ENCODE measurements at places on chromosomes 2 and 18.

DNA sequence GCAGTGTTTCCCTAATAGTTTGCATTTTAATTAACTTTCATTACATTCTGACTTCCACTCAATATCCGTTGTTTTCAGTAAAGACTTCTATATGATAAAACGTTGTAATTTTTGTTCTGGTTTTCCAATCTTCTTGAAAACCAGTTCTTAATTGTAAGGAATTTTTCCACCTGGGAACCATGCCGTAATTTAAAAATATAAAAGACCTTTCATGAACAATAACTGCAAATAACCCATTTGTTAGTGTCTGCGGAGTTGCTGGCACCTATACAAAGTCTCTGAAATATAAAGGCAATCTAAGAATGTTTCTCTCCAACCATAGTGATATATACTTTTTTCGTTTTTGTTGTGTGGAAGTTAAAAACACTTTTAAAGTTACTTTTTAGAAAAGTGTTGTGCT, 7.7 kb upstream of the SATB2 start:
- DNase-seq, result no peak

DNA sequence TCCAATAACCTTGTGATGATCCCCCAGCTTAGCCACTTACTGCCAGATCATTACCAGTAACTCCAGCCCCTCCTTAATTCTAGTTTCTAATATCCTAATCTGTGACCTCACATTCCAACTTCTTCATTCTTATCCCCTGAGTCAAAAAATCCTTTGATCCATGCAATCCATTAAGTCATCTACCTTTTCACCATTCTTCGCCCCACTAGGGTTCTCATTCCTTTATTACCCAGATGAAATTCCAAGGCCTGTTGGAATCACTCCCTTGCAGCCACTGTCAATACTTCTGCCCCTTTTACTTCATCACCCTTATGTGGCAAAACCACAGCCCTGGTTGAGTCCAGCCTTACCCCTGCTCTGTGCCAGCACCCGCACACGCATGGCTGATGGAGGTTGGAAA, 20.3 kb upstream of the IL36G start:
- no peak for DNase-seq

DNA sequence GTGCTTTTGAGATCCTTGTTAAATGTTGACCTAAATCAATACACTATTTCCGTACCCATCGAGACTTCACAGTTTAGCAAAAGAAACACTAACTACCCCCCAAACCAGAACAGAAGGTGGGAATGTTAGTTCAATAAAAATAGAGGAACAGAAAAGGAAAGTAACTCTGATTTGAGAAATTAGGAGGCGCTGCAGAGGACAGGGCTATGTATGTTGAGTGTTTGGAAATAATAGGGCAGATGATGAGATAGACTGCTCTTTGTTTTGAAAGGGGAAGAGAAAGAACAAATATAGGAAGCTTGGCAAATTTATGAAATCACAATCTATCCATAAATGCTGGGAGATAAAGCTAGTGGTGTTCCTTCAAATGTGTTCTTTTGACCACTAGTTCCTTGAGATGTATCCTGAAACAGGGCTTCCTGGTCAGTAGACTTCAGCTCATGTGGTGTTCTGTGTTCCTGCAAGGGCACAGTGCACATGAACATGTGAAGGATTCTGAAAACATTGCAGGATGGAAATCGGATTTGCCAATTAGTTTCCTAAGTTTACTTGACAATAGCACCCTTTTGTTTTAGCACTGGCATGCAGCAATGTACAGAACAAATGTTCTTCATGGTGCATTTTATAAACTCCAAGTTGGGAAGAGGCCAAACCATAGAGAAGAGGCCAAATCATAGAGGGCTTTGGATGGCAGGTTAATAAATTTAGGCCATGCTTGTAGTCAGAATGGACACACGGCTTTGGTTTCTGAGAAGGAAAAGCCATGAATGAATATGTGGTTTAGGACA, 39.8 kb downstream of the RHBDD1 start:
- no peak for DNase-seq

- no peak for DNase-seq
These were observed 140.4 kb downstream of the MTX2 start for GRCh38 chr2:176409671-176410070.

GRCh38 chr18:46715062-46715461, 41.8 kb downstream of the ST8SIA5 start:
- no peak for DNase-seq

DNA sequence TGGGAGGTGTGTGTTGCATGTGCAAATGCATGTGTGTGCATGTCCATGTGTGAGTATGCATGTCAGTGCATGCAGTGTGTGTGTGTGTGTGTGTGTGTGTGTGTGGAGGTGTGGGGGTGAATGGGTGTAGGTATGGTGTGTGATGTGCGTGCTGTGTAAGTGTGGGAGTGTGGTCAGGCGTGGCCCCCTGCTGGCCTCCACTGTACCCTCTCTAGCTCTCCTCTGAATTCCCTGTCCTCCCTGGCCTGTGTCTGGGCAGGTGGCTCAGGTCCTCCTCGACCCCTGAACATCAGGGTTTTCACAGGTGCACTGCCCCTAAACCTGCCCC, 230.2 kb downstream of the CELF4 start:
- DNase-seq, result no peak
